Progenitor cell of endocrine pancreas (in vitro differentiated cells): ENCODE measurements at places on chromosomes 3 and 15.

DNA sequence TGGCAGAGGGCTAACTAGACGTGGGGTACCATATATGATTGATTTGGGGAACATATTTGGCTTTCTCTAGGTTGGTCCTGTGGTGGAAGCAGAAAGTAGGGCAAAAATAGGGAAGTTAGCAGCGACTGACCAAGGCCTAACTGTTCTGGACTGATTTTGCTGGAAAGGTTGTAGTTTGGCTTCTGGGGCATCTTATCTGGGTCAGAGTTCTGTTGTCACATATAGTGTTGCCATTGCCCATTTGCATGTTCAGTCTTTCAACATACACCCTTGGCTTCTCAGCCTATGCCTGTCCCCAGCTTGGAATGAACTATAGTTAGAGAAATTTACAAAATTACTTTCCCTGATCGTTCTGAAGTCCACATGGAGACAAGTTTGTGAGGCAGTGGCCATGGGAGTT lies 426.5 kb downstream of the TBC1D5 start:
- no peak for DNase-seq

- DNase-seq = no peak
Measured at GRCh38 chr15:52221730-52222129, 30.5 kb upstream of the GNB5 start.

- DNase-seq = no peak
Measured at GRCh38 chr15:66452971-66453580, 44.5 kb downstream of the SNAPC5 start.

DNA sequence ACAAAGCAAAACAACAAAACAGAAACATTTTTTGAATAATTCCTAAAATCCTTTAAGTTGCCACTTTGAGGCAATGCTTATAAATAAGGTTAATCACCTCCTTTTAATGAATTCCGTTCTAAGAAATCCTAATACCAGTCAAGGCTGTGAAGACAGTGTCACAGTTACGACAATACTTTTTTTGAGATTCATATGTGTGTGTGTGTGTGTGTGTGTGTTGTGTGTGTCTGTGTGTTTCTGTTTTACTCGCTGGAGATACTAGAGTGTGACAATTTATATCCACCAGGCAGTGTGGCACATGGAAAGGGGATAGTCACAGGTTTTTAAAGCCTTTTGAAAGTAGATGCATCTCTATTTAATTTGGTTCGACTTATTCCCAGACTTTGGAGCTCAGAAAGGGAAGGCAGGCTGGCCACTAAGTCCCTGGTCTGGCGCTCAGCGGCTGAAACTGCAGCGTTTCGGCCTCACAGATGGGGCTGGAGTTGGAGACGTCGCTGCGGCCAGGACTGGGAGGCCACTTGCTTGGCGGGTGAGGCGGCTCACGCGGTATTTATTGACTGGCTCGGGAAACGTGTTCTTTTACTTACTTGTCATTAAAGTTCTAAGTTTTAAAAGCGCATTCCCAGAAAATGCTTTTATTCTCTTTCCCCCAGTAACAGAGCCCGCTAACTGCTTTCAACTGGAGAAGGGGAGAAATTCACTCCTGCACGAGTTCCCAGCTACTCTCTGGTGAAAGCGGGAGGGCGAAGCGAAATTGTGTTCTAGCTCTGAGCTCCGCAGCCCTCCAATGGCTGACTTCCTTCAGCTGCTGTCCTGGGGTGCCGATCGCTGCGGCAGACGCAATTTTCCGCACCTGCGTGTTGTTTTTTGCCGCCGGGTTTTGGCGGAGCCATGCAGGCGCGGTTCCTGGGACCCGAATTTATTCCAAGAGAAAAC lies 13.7 kb downstream of the ZIC1 start:
- no peak for DNase-seq

GRCh38 chr3:174431717-174432116 lies 427.4 kb upstream of the NAALADL2 start:
- no peak for DNase-seq

DNA sequence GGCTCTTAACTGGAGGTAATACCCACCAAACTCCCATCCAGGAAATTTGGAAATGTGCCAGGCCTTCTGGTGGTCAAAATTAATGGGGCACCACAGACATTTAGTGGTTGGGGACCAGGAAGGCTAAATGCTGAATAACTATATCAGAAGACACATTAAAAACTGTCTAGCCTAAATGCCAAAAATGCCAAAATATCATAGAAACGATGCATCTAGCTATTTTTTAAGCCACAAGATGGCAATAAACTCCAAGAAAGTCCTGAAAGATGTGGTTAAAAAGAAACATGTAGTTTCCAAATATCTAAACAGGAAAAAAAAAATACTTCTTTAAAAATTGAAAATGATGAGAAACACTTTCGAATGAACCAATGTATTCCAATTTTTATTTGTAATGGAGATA lies 19.9 kb downstream of the CCDC14 start:
- DNase-seq = no peak

- no peak for DNase-seq
Measured at GRCh38 chr3:195076981-195077610, 193.9 kb downstream of the XXYLT1 start.

- no peak for DNase-seq
Measured at GRCh38 chr15:50873935-50874361, 34.5 kb upstream of the AP4E1 start.

GRCh38 chr15:65921780-65922179 lies 52.5 kb downstream of the RAB11A start:
- no peak for DNase-seq

DNA sequence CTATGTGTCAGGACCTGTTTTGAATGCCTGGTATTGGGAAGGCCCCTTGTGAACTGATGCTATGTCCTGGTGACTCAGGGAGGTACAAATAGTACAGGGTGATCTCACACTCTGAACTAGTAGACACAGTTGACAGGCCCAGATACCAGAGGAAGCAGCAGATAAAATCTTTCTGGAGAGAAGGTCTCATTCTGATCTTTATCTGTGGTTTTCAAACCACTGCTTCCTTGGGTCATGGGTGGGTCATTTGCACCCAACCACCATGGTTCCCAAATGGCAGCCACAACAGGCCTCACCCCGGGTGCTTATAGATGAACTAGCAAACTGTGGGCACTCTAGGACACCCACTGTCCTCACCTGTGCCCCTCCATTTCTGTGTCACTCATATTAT lies 43.4 kb downstream of the PXYLP1 start:
- DNase-seq = no peak

GRCh38 chr3:8762607-8763377 lies 6.6 kb downstream of the OXTR start:
- DNase-seq = no peak

DNA sequence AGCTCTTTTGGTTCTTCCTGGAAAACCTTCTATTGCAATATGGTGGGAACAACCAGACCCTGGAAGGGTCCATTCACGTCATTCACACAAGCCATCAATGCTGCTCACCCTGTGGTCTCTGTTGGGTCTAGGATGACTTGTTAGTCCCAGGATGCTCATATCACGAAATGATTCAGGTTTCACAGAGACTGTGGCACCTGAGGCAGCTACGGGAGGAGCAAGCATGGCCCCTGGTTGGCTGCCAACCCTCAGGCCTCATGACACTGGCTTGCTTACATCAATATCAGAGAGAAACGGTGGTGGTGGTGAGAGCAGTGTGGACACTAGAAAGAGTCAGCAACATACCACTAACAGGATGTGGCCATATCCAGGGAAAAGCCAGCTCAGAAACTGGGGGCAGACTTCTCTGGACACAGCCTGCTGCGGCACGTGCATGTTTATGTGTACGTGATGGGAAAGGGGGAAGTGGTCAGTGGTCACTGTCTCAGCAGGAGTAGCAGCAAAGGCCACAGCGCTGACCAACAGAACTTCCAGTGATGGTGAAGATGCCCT lies 208.9 kb upstream of the ST8SIA2 start:
- DNase-seq = no peak

- no peak for DNase-seq
Measured at GRCh38 chr15:67137951-67138848, 72.8 kb downstream of the SMAD3 start.

DNA sequence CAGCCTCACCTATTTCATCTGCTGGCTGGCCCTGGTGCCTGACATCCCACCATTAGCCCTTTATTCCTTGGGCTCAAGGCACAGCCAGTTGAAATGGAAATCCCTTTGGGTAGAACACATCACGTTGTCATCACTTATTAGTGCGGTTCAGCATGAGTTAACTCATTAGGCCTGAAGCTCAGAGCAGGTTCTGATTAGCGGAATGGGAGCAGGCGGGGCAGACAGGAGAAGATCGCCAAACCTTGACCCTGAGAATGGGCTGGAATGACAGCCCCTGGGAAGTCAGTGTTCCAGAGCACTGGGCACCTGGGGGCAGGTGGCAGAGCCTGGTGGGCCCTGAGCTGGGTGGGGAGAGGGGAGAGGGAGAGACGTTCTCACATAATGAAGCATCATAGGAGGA lies 5.8 kb downstream of the ITGA11 start:
- no peak for DNase-seq

DNA sequence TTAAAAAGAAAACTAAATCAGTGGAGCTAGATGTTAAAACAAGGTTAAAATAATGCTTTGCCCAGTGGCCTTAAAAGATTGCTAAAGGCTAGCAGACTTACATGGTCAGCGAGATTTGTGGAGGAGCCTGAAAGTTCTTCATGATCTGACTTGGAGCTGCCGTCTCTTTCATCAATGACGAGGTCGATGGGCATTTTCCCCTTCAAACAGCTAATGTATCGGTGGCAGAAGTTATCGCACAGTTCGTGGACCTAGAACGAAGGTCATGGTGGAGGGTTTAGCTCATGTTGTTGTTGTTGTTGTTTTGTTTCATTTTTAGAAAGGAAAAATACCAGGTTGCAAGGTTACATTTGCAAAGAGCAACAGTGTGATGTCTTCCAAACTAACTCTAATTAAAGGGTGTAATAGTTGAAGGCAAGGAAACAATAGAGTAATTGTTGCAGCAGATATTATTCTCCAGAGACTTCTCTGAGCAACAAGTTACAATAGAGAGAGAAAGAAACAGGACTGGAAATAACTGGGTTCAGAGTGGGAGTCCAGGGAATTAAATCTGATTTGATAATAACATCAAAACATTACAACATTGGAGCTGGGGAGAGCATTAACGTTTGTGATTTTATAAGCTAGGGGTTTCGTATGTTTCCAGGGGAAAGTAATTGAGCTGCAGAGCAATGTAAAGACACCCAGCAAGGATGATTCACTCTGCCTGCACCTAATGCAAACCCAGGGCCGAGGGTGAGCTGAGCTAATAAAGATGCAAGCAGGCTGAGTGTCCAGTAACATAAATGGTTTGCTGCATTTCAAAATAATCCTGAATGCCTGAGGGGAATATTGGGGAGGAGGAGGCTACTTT lies 6.6 kb downstream of the MEIS2 start:
- DNase-seq = no peak

DNA sequence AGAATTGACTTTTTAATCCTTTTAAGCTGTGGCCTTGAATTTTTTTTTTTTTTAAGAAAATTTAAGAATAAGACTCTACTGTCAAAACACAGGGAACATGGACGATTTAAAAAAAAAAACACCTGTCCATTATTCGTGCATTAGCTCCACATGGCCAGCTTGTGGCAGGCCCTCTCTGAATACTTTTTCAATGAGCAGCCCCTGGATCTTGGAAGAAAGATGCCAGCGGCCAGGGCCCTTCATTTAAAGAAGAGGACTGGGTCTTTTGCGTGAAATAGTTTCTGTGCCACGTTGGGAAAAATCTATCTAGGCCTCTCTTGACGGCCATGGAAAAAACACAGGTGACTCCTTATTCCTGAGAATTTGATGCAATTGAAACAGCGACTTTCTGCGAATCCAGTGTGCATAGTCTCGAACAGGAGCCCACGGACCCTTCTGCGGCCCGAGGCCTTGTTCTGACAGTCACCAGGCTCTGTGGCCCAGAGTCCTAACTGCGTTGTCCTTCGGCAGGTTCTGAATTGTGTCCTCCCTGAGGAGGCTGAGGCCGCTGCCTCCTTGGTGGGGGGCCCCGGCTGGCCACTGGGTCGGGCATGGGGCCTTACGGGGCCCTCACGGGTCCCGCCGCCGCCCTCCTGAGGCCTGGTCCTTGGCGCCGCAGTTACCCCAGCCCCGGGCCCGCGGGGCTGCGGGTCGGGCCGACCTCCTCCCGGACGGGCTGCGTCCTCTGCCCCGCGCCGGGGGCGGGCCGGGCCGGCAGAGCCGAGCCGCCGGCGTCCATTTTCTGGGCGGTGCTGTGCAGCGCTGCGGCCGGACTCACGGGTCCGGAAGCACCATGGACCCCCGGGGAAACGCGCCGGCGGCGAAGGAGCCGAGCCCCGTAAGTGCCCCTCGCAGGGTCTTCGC lies 33.5 kb downstream of the ZBTB38 start:
- peak; percentile 37 for DNase-seq

DNA sequence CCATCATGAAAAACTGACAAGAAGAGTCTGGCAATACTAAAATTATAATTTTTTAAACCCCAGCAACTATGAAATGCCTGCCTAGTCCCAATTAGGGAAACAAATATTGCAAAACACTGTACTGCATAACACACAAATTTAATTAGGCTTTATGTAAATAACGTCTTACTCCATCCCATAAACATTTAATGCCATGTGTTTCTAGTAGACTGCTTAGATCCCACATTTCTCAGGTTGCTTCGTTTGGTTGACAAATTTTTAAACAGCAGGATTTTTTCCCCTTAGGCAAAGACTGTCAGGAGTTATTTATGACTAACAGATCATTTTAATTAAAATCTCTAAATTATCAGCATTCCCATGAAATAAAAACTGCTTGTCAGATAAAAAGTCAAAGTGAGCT lies 29.9 kb downstream of the EIF2AK4 start:
- DNase-seq = no peak

DNA sequence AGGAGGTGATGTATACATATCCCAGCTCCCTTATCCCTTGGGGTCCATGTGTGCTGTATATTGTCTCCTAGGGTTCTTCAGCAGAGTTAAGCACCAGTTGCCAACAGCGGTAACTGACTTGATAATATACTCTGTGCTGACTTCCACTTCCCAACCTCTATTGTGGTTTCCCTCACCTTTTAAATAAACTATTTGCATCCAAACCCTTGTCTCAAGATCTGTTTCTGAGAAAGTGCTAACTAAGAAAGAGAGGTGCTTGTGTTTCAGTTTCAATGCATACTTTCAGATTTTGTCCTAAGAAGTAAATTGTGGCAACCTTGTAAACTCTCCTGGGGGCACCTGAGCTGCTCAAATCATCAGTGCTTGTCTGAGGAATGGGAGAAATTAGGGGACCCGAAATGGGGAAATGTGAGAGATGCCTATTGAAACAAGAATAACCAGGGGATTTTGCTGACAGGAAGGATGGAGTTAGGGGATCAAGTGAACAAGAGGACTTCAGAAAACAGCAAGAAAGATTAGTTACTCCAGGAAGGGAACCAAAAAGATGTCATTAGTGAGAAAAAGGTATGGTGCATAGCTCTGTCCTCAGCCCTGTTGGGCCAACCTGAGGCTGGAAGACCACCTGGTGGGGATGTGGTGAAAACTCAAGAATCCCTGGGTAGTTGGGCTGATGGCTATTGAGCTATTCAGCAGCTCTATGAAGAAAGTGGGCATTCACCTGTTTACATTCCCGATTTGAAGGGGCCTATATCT lies 50.9 kb upstream of the MRPL3 start:
- DNase-seq = no peak

DNA sequence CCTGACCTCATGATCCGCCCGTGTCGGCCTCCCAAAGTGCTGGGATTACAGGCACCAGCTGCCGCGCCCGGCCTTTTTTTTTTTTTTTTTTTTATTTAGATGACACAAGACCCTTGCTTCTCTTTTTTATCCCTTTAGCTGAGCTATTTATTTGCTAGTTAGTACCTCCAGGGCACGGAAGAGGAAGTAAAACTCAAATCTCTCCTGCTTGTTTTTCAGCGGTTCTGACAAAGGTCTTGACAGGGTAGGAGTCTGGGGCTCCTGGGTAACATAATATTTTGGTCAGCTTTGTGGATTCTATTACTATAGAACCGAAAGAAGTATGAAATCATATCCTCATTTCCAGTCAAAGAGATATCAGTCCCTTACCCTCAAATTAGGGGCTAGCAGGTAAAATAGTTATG lies 44.0 kb upstream of the ETV5 start:
- no peak for DNase-seq
